Stimulated activated CD4-positive, alpha-beta T cell treated with anti-CD3 and anti-CD28 coated beads, Interleukin-4, amount 100 ng/mL, for 24 hours (primary cell): ENCODE measurements at places on chromosomes 5 and 9.

- no peak for DNase-seq
These were observed 498.9 kb upstream of the WWC1 start for GRCh38 chr5:167792514-167792913.

GRCh38 chr5:51618234-51618633, 235.0 kb downstream of the ISL1 start:
- DNase-seq: no peak

DNA sequence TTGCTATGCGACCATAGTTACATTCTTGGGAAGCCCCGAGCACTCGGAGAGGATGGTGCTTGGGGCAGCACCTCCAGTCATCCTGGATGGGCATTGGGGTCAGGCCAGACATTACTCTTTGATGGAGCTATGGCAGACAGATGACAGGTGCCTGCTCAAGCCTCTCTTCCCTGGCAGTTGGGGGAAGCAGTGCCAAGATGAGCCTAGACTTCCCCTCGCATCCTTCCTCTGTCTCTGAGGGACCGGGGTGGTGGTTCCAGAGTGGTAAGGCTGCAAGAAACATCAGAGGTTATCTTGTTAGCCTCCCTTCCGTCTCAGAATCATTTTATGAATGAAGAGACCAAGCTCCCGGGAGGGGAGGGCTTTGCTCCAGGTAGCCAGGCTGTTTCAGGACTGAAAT, 2.8 kb upstream of the HMCN2 start:
- DNase-seq: no peak

- no peak for DNase-seq
These were observed 6.2 kb downstream of the NR6A1 start for GRCh38 chr9:124764774-124765438.
